ENCODE measurements at places on chromosomes 12 and 14. TPM values are rescaled to one million over a fixed set of nuclear protein-coding genes. Genes with fewer than 3 reads are reported as not detected.

Gene RAD9B
- total RNA-seq, result 2.6 TPM

DNA sequence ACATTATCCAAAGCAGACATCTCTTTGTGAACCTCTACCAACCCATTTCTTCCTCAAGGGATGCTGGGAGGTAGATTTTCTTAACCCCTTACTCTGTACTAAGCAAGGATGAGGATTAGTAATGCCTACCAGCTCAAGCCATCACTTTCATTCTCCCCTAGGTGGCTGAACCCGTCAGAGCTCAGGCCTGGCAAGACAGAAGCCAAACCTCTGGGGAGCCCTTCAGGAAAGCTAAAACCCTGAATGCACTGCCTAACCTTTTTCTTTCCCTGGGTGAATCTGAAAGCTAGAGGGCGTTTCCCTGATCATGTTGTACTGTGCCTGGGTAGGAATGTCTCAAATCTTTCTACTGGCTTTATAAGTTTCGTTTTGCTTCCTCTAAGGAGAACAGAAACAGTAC lies 617.3 kb downstream of the RPL10L start:
- DNase-seq, result no peak

DNA sequence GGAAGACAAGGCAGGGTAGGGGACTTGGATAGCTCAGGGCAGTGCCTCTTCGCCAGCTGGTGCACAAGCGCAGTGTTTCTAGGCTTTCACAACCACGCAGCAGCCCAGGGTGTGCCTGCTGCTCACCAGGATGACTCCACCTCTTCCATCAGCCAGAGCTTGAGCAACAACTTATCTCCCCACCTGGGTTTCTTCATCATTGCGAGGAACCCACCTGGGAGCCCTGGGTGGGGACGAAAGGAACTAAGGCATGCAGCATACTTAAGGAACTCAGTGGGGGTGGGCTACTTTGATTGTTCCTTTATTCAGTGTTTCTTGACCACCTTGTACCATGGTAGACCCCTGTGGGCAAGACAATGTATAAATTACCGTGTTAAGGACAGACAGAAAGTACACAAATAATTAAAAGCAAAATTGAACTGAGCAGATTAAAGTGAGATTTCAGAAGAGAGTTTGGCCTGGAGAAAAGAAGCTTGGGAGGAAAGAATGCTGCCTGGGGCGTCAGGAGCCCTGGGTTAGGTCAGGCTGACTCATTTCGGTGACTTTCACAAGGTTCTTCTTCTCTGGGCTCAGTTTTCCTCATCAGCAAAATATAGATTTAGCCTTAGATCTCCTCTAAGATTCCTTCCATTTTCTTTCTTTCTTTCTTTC lies 22.9 kb downstream of the KRT18 start:
- DNase-seq, result no peak

Gene REP15
- total RNA-seq, result 3.2 TPM

DNA sequence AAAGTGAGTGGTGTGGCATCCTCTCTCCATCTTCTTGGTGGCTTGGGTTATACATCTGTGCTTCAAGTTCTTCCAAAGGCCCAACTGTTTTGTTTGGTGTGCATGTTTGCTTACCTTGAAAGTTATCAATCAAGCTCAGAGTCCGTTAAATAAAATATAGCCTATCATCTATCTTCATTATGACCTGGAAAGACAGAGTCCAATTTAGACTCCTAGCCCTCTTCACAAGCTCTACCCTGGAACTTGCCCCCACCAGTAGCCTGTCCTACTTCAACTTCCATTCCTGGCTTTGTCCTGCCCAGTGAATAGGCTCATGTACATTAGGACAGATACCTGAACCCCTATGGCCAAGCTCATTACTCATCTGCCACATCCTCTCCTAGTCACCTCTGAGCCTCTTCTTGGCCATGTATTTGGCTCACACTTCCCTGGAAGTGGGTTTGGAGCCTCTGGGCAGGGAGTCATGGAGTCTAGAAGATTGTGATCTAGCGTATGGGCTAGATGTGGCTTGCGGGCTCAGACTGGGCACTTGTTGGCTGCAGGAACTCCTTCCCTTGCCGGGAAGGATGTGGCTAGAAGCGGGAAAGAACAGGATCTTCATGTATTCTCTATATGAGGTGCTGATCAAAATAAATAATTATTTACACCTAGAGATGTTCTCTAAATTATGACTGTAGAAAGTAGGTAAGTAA lies 6.4 kb upstream of the SSTR1 start:
- DNase-seq, result no peak

Gene TMBIM6
- total RNA-seq, result 276 TPM

DNA sequence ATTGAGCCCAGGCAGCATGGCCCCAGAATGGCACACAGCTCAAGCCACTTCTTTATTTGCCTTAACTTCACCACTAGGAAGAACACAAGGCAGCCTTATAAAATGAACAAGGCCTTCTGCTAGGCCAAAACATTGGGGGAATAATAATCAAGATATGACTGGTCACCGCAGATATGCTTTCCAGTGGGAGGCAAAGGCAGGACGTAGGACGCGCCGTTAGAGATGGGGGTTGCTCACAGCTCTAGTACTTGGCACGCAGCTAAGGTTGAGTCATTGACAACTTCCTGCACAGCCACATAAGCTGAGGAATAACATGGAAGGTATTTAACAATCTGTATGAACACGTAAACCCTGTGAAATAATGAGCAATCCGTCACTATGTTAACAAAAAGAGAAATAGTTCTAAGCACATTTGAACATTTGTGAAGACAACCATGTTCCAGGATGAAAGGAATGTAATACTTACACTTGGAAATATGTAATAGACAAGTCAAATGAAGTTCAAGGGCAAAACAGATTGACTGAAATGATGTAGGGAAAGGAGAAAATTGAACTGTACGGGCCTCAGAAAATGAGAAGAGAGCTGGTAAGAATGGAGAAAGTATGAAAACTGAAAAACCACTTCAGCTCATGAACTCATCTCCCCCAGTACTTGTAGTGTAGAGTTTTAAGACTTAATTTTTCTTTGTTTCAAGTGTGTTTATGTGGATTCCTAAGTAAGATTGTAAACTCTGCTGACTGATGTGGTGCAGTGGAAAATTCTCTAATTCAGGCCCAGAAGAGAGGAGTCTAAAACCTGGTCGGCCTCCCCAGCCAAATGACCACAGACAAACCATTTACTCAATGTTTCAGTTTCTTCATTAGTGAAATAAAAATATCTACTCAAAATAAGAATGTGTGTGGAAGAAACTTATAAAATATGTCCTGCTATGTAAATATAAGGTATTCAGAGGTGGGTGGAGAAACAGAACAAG lies 59.3 kb upstream of the CCDC91 start:
- peak; percentile 65 for DNase-seq

DNA sequence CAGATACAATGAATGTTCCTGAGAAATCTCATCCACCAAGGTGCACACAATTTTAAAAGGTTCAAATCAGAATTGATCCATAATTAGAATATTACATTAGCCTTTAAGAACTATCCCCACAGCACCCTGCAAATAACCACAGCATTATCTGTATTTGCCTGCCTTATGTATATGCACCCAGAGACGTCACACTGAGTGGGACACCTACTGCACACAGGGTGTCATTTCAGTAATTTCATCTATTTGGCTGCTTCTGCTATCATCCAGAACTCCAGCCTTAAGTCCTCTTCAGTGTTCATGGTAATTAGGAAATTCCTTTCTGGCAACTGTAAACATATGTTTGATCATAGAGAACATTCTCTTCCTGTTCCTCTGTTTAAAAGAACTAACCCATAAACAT lies 298.4 kb downstream of the SYT1 start:
- DNase-seq, result no peak
